ENCODE measurements at places on chromosomes 6 and 20. TPM values are rescaled to one million over a fixed set of nuclear protein-coding genes. Genes with fewer than 3 reads are reported as not detected.

Gene FAM83D
- polyA plus RNA-seq = 0.15 TPM

Gene OR2H1
- polyA plus RNA-seq = not detected

Gene WFDC10B
- not detected for polyA plus RNA-seq

DNA sequence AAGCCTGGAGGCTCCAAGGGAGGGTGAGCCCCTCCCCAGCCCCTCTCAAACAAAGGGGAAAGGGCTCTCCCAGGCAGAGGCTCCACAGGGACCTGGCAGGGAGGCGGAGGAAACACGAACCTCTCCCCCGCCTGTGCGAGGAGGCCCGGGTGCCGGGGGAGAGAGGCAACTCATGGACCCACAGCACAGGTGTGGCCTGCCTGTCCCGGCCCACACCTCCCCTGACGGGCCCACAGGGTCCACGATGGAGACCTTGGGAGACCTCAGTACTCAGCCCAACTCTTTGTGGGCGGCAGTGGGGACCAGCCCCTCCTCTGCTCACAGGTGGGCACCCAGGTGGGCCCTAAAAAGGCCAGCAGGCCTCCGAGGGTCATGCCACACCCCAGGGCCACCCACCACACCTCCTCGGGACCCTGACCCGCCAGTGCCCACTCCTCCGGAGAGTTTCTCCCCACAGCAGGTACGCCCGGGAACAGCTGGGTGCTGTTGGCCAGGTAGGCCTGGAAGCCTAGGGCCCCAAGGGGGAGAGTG is 12.2 kb downstream of the LAMA5 start:
- H3K4me1 ChIP-seq = no peaks in the 10 kb centered on the region
- no peak overlapping the region for H3K27ac ChIP-seq
- H3K27me3 ChIP-seq = no peaks in the 10 kb centered on the region
- no peaks in the 10 kb centered on the region for H3K36me3 ChIP-seq
- no peak for DNase-seq

DNA sequence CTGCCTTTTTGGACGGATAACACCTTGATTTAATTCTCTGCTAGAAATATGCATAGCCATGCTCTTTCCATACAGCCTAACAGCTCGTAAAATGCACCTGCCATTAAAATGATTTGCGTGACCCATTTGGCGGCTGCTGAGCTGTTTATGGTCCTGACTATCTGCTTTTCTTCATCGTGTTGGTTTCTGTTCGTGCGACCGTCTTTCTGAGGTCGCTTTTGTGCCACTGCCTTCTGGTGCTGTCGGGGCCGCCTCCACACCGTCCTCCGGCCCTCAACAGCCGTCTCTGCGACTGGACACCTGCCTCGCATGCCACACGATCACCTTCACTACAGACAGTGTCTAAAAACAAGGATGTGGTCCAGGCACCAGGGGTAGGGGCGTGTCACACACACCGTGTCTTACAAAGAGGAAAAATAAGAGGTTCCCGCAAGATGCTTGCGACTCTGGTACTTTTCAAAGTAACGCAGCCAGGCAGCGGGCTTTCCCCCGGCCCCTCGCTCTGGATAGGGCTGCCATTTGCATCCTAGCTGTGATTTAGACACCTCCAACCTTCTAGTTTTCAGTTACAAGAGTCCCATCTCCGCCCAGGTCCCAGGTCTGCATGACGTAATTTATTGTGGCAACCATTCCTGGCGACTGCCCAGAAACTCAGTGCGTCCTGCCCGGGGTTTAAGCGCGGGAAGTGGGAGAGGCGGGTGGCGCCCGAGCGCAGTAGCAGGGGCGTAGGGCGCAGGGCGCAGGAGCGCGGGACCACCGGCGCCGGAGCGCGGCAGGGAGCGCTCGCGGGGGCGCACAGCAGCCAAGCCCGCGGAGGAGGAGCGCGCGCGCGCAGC is at the start of gene STMND1:
STMND1 (plus strand) TSS at position 629 of the 836 bp plus-strand sequence. CDS start 208 bp downstream, outside the sequence.
- no peak for DNase-seq
- H3K4me3 ChIP-seq = peak within 1 kb of the TSS; percentile 4
- no peak within 1 kb of the TSS for H3K27ac ChIP-seq
- no peaks in the 10 kb centered on the region for H3K36me3 ChIP-seq
- peaks cover 21% of the 10 kb centered on the region for H3K4me1 ChIP-seq
- H3K27me3 ChIP-seq = peaks cover 41% of the 10 kb centered on the region

- H3K27ac ChIP-seq = no peak overlapping the region
- peaks cover 4% of the 10 kb centered on the region for H3K4me1 ChIP-seq
- no peak for DNase-seq
- H3K4me3 ChIP-seq = no peak overlapping the region
- H3K36me3 ChIP-seq = no peaks in the 10 kb centered on the region
- H3K27me3 ChIP-seq = no peaks in the 10 kb centered on the region
These were observed 94.8 kb upstream of the CNKSR3 start for GRCh38 chr6:154605178-154605881.

DNA sequence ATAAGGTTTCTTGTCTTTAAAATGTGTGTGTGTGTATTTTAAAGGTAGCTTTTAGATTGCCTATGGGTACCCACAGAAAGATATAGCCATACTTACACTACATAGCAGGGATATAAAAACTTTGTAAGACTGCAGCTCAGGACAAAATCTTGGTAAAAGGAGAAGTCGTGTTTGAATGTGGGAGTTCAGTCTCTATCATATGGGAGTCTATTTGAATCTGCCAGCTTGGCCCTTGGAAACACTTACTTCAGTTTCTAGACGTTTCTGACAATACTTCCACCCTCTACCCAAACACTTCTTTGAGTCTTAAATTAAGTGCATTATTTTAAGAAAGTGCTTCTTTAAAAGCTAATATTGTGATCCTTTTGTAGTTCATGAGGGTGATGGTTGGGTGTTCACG is 155.7 kb downstream of the CARMIL1 start:
- H3K27ac ChIP-seq = no peak overlapping the region
- peaks cover 24% of the 10 kb centered on the region for H3K4me1 ChIP-seq
- no peak overlapping the region for H3K4me3 ChIP-seq
- no peaks in the 10 kb centered on the region for H3K27me3 ChIP-seq
- no peak for DNase-seq

- peak overlapping the region; percentile 86 for H3K4me3 ChIP-seq
- no peaks in the 10 kb centered on the region for H3K27me3 ChIP-seq
- peaks cover 18% of the 10 kb centered on the region for H3K4me1 ChIP-seq
- no peak for DNase-seq
- H3K36me3 ChIP-seq = no peaks in the 10 kb centered on the region
These were observed 87.0 kb downstream of the OR2B2 start for GRCh38 chr6:27825025-27825793.

GRCh38 chr6:110356778-110357177 is 1.4 kb downstream of the METTL24 start:
- no peaks in the 10 kb centered on the region for H3K36me3 ChIP-seq
- peaks cover 41% of the 10 kb centered on the region for H3K27me3 ChIP-seq
- H3K4me3 ChIP-seq = no peak overlapping the region
- H3K4me1 ChIP-seq = peaks cover 12% of the 10 kb centered on the region
- no peak overlapping the region for H3K27ac ChIP-seq

DNA sequence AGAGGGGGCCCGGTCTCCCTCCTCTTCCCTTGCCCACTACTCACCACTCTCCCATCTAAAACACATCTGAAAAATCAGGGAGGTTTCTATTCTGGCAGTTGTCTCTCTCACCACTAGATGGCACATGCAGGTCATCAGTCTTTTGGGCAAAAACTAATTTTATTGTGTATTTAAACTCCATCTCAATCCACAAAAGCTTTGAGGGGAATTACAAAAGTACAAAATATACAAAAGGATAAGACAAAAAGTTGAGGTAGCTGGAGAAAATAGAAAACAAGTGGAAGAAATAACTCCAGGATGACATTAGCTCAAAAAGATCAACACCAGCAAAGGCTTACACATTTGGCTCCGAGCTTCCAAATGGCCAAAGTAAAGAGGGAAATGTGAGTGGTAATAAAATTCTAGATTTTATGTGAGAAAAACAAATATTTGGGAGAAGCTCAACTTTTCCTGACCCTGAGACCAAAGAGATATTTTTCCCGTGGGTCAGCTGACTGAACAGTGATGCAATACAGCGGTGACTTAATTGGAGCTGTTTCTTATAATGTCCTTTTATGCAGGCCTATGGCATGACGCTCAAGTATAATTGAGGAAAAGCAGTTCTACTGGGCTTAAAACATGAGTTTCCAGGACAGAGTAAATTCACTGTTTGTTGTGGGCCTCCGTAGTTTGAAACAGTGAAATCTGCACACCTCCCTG is 79.8 kb upstream of the CHD6 start:
- no peaks in the 10 kb centered on the region for H3K4me1 ChIP-seq
- H3K27me3 ChIP-seq = no peaks in the 10 kb centered on the region
- H3K4me3 ChIP-seq = no peak overlapping the region
- no peak overlapping the region for H3K27ac ChIP-seq
- H3K36me3 ChIP-seq = no peaks in the 10 kb centered on the region

DNA sequence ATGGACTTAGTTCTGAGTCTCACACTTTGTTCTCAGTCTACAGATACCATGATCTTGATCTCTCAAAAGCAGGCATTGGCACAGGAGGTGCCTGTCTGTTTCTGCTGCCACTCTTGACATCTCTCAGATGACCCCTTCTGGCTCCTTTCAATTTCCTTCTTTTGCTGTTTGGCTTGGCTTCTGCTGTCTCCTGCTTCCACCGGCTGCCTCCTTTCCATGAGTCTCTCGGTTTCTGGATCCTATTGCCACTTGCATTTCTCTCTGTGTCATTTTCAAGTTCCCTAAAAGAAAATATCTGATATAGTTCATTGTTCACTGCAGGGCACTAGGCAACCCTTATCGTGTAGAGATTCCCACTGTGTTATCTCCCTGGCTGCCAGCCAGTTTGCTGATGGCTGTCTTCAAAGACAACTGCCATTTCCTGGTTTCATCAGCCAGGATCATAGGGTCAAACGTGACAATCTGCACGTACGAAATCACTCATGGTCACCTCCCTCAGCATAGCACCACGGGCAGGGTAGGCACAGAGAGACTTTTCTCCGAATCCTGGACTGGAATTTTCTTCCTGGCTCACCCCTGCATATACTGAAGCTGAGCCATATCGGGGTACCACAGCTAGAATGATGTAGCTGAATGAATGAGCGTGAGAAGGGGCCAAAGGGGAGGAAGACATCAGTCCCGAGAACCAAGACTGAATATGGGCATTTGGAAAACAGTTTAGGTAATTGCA is 144.6 kb upstream of the TMEM170B start:
- peak; percentile 51 for DNase-seq
- peak overlapping the region; percentile 34 for H3K4me3 ChIP-seq
- H3K27me3 ChIP-seq = no peaks in the 10 kb centered on the region
- H3K4me1 ChIP-seq = peaks cover 45% of the 10 kb centered on the region
- H3K27ac ChIP-seq = peak overlapping the region; percentile 53

Measured in CD14-positive monocyte (primary cell).